ENCODE measurements at places on chromosomes 4 and X.
A peak's percentile ranks its signal among the peaks of the same experiment; 100 is the strongest.

GRCh38 chr4:19256823-19257222, 994.9 kb upstream of the SLIT2 start:
- DNase-seq = peak; percentile 75

DNA sequence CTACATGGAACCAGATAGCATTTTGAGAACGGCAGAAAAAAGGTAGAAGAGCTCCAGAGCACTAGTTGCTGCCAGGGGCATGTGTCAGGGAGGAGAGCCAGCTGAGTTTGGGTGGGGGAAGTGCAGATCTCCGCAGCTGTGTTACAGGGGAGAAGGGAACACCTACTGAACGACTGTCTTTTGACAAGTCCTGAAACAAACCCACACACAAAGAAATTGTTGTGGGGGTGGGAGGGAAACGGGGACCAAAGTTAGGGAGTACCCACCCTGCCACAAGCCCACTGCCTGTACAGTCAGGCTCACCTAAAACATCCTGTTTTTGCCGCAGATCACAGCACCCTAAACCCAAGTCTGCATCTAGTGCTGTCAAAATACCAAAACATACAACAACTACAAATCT, 55.5 kb downstream of the LEF1 start:
- no peak for DNase-seq

GRCh38 chrX:99073551-99073950, 1336.5 kb downstream of the PCDH19 start:
- no peak for DNase-seq

- DNase-seq = peak; percentile 9
Measured at GRCh38 chrX:77977095-77977494, 7.7 kb upstream of the PGAM4 start.

GRCh38 chr4:79869597-79870237, 203.3 kb downstream of the ANTXR2 start:
- no peak for DNase-seq

DNA sequence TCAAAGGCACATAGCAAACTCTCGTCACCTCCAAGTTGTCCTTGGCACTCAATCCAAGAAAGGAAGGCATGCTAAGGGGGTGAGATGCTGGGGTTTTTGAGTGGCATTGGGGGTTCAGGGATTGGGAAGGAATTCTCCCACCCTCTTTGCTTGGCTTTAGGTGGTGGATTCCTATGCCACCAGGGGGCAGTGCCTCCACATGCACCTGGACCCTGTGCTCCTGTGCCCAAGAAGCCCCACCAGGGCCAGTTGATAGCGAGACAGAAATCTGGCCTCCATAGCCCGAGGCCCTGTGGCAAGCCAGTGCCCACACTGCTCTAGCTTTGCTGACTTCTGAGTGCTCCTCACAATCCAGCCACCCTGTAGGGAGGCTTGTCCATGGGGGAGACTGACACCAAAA, 2.0 kb upstream of the FATE1 start:
- DNase-seq = peak; percentile 8

- DNase-seq = no peak
Measured at GRCh38 chr4:125787707-125788106, 473.0 kb downstream of the FAT4 start.

DNA sequence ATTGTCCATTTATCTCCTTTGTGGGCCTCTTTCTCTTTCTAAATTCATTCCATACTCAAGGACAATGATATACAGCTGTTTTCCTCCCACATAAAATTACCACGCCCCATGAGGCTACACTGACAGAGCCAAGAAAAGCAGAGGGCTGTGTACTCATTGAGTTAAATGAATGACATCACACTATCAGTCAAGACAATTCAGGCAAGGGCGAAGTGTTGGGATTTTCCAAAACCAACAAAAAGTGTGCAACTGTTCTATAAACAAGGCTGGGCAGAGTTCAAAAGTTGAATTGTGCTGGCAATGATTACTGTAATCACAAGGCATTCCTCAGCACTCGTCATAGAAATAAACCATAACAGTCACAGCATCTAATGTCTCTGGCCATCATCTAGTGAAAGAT, 799.6 kb upstream of the DIAPH2 start:
- DNase-seq = peak; percentile 42

GRCh38 chrX:16946971-16947562, 609 bp downstream of the REPS2 start:
- no peak for DNase-seq

- peak; percentile 1 for DNase-seq
Measured at GRCh38 chrX:54641530-54641929, 111.5 kb downstream of the GNL3L start.

DNA sequence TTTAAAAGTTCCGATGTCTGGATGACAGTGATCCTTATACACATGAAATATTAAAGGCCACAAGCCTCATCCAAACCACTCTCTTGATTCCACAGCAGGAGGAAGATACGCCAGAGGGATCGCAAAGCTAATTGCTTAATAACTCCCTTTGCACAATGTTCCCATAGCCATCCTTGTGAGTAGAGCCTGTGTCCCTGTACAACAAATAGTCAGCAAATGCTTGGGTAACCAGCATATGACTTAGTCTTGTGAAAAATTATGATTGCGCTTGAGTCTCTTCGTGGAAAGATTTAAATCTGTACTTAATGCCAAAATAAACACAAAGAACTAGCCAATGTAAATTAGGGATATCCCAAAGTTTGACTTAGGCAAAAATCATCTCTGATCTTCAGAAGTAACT, 31.5 kb downstream of the SLC9A7 start:
- DNase-seq = no peak

GRCh38 chr4:118099106-118099505, 64.8 kb downstream of the NDST3 start:
- DNase-seq = no peak

- no peak for DNase-seq
Measured at GRCh38 chrX:139554376-139554775, 23.8 kb downstream of the F9 start.

GRCh38 chrX:14496674-14497073, 32.7 kb upstream of the GLRA2 start:
- DNase-seq = no peak

DNA sequence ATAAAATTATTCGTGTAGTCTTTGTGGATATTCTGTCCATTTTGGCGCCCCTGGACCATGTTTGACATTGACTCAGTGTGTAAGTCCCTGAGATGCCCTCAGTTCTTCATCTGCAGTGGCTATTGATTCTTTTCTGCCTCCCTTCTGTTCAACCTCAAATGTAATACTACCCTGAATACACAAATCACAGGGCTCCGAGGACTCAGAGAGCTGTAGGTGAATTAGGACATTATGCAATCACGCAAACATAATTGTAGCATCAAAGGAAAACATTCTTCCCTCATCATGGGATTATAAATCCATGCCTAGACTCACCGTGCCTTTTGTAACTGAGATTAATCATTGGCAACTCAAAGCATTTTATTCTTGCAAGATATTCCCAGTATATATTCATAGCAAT, 161.4 kb upstream of the PACRGL start:
- peak; percentile 8 for DNase-seq

DNA sequence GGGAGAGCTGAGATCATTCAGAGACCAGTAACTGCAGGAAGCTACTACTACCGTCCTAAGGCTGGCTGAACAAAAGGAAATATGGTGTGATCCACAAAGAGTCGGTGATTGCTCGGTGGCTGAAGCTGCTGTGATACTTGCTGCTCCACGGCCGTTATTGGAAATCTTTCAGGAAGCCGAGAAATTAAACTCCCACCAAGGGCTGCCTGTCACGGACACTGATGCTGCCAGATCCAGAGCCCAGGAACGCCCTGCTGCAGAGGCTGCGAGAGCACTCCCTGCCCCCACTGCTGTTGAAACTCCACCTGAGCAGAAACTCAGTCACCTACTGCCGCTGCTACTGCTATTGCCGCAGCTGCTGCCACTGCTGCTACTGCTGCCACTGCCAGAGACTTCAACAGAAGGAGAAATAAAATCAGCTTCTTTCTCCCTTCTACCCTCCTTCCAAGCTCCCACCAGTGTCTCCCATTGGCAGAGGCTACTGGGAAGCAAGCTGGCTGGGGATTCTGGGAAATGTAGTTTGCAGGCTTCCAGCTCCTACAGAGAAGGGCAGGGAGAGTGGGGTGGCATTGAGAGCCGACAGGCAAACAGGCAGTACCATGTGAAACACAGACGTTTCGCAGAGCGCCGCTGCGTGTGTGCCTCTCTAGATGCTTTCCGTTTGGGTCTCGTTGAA, 126.0 kb upstream of the ENPP6 start:
- DNase-seq = peak; percentile 77

- DNase-seq = no peak
Measured at GRCh38 chrX:19350941-19351384, 7.2 kb downstream of the PDHA1 start.

- no peak for DNase-seq
Measured at GRCh38 chrX:111288841-111289240, 18.6 kb upstream of the CAPN6 start.

DNA sequence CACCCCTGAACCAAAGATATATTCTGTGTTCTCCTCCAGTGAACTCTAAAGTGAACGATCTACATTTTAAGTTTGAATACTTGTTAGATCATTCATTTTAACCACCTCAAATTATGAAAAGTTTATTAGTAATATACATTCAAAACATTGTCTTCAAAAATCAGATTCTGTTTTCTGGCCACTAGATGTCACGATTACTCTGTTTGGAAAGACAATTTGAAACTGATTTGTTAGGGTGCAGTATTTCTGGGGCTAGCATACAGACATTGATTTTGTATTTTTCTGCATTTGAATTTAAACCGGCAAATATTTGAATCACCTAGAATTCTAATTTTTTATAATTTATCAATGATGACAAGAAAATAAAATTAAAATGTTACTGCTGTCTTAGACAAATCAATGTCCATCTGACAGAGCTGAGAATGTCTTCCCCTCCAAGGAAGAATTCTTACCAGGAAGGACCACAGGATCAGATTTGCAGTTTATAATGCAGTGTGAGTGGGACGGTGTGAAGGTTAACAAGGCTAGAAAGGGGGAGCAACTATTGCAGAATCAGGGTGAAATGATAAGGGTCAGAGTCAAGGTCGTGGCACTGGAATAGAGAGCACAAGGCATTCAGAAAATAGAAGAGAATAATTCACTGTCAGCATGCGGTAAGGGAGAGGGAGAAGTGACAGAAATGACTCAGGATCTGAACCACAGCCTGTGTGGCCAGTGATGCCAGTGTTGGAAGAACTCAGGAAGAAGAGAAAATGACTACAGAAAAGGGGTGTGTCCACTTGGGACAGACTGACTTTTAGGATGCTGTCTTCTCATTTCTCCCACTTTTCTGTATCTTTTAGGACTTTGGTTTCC, 91.6 kb downstream of the ANXA10 start:
- DNase-seq = peak; percentile 56

GRCh38 chr4:54109241-54110018, 9.5 kb downstream of the GSX2 start:
- DNase-seq = no peak

DNA sequence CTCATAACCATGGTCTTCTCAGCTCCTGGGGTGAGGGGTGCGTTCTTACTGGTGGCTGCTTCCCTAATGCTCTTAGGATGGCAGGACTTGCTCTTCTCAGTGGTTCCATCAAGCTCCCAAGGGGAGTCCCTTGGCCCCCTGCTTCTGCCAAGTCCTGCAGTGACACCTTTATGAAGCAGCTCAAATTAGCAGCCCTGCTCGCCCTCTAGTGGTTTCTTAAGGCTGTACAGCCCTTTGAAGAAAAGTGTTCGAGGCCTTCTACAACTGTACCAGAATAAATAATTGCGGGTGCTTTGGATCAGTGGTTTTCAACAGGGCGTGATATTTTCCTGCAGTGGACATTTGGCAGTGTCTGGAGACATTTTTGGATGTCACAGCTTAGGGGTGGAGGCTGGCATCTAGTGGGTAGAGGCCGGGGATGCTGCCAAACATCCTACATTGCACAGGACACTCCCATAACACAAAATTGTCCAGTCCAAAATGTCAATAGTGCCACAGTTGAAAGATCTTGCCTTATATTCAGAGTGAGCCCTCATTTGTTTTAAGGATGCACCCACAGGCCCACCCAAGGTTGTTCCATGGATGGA, 204.7 kb upstream of the S100G start:
- peak; percentile 45 for DNase-seq

DNA sequence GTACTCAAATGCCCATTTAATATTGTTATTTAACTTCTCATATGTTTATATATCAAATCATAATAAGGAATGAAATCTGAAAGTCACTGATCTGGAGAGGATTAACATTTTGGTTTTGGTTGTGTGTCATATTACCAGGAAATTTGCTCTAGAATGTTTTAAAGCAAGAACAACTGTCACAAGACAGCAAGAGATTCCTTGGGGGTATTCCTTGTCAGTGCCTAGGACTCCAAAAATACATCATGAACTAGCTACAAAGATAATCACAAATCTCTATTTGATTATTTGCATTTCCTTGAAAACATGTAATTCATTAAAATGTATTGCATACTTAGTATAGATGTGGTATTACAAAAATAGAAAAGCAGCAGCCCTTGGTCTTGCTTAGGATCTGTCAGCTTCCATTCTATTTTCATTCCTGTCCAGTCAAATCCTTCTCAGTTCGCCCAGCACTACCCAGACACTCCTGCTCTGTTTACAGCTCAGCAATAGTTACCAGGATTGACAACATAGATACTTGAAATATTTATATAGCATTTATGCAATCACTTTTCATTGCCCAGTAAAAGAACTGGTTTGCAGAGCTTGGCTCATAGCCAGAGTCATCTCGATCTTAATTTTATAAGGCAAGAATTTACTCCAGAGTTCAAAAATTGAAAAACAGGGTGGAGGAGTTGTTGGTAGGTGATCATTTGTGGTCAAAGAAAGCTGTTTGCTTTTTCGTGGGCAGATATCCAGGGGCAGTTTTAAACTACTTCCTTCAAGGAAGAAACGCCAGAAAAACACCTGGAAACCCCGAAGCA, 9.2 kb upstream of the BMP3 start:
- DNase-seq = peak; percentile 32

DNA sequence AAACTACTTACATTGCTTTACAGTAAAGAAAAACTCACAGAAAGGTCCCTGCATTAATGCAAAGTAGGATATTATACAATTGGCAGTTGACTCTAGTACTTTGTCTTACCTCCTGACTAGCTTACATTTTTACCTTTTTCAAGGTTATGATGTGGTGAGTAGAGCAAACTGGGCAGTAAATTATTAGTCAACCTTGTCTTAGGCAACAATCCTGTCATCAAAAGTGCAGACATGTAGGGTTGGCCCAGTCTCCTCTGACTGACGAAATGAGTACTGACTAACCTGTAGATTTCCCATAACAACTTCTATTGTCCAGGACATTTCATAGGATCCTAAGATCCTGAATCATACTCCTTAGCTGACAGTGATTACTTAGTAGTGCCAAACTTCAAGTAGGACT, 142.0 kb upstream of the NUDT6 start:
- DNase-seq = peak; percentile 99
